ENCODE measurements at places on chromosomes 13 and 19.
A peak's percentile ranks its signal among the peaks of the same experiment; 100 is the strongest.

DNA sequence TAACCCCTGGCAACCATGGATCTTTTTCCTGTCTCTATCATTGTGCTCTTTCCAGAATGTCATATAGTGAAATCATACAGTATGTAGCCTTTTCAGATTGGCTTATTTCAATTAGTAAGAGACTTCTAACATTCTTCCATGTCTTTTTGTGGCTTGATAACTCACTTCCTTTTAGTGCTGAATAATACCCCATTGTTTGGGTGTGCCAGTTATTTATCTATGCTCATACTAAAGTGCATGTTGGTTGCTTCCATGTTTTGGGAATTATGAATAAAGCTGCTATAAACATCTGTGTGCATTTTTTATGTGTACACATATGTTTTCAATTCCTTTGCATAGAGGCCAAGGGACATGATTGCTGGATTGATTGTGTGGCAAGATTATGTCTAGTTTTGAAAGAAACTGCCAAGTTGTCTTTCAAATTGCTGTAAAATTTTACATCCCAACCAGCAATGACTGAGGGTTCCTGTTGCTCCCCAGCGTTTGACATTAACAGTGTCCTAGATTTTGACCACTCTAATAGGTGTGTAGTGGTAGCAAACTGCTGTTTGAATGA is 358.9 kb downstream of the ITGBL1 start:
- H3K36me3 ChIP-seq = no peaks in the 10 kb centered on the region
- no peaks in the 10 kb centered on the region for H3K4me1 ChIP-seq
- no peak overlapping the region for H3K27ac ChIP-seq
- no peak for DNase-seq

- no peak overlapping the region for H3K4me3 ChIP-seq
- no peak overlapping the region for H3K27ac ChIP-seq
- no peaks in the 10 kb centered on the region for H3K27me3 ChIP-seq
- H3K36me3 ChIP-seq = no peaks in the 10 kb centered on the region
- no peaks in the 10 kb centered on the region for H3K4me1 ChIP-seq
Measured at GRCh38 chr13:52925251-52925650, 76.8 kb upstream of the PCDH8 start.

GRCh38 chr13:44317752-44318151 is 55.9 kb upstream of the SERP2 start:
- no peaks in the 10 kb centered on the region for H3K4me1 ChIP-seq
- no peak overlapping the region for H3K4me3 ChIP-seq
- no peak for DNase-seq
- no peak overlapping the region for H3K27ac ChIP-seq

GRCh38 chr13:109759609-109760008 is 26.8 kb downstream of the IRS2 start:
- H3K36me3 ChIP-seq = peaks cover 20% of the 10 kb centered on the region
- H3K4me3 ChIP-seq = no peak overlapping the region
- no peak for DNase-seq
- no peak overlapping the region for H3K27ac ChIP-seq

DNA sequence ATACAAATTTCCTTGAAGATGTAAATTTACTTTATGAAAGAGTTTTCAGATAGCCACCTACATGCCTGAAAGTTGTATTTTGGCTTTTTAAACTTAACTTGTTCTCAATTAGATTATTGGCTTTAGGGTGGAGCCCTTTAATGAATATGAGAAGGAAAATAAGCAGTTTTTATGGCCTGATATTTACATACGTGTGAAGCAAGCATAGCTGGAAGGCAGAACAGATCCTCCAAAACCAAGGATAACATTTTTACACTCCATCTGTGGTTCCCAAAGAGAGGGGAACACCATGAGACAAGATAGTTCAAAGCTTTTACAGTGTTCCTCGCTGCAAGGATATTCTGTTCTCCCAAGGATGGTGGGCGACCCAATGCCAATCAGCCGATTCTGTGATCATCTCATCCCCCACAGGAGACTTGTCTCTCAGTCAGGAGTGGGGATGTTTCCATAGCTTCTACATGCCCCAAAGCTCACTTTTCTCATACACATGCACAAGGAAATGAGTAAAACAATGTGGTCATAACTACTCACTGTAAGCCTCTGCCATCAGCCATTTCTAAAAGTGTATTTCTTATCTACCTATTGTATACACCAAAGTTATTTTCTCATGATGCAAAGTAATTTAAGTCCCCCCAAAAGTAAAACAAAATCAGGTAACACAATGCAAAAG is 24.6 kb upstream of the KBTBD6 start:
- H3K4me3 ChIP-seq = no peak overlapping the region
- no peak for DNase-seq
- no peaks in the 10 kb centered on the region for H3K4me1 ChIP-seq
- H3K27me3 ChIP-seq = no peaks in the 10 kb centered on the region
- H3K27ac ChIP-seq = no peak overlapping the region
- no peaks in the 10 kb centered on the region for H3K36me3 ChIP-seq

DNA sequence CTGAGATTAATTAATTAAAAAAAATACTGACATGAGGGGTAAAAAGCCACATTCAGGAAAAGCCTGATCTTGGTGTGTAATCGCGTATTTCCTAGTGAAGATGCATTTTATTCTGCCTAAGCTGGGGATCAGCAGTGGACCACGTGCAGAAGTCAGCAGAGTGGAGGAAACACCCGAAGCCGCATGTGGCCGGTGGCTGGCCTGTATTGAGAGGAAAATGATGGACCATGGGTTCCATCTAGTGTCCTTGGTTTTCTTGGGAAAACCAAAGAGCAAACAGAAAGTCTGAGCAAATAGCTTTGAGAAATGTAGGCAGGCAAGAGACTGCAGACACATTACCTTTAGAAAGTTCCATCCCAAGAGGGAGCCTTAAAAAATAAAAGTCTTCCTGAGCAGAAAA is 23.7 kb upstream of the SHISA2 start:
- no peaks in the 10 kb centered on the region for H3K4me1 ChIP-seq
- no peak overlapping the region for H3K4me3 ChIP-seq
- H3K27ac ChIP-seq = no peak overlapping the region
- H3K36me3 ChIP-seq = no peaks in the 10 kb centered on the region

DNA sequence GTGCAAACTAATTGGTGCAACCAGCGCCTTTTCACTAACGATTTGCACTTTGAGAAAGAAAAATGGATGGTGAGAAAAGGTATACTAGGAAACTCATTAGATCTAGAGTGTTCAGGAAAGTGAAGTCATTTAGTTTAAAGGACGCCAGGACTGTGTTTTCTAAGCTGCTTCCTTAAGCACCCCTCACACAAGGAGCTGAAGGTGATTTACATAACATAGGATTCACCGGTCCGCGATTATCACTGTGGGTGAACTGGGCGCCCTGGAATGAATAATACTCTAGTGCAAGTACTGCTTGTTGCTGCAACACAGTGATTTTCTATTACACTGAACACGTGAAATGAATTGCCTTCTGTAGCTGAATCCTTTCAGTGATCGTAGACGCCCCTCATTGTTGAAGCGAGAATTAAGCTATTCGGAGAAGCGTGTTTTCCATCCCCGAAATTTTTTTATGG is 2.6 kb upstream of the MAB21L1 start:
- H3K36me3 ChIP-seq = no peaks in the 10 kb centered on the region
- H3K4me1 ChIP-seq = peaks cover 16% of the 10 kb centered on the region
- no peak for DNase-seq

DNA sequence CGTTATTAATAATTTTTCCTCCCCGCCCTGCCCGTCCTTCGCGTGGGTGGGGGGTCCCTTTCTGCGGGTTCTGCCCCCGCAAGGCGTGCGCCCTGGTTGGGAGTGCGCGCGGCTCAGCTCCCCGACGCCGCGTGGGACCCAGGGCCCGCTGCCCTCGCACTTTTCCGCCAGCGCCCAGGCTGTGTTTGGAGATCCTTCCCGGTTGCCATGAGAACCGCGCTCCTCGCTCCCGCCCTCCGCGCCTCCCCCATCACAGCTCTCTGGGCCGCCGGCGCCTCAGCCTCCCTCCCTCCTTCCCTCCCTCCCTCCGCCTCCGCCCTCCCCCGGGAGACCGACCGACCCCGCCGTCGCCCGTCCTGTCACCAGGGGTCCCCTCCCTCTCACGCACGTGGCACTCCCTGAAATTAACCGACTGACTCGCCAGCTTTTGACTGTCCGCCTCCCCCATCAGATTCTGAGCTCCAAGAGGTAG is 2.4 kb upstream of the SSBP4 start:
- peak overlapping the region; percentile 93 for H3K27ac ChIP-seq
- H3K36me3 ChIP-seq = no peaks in the 10 kb centered on the region
- peaks cover 56% of the 10 kb centered on the region for H3K4me1 ChIP-seq
- peak; percentile 93 for DNase-seq

GRCh38 chr19:53552001-53552721 is 14.2 kb downstream of the ZNF331 start:
- DNase-seq = no peak
- peaks cover 3% of the 10 kb centered on the region for H3K4me1 ChIP-seq
- H3K4me3 ChIP-seq = no peak overlapping the region
- H3K36me3 ChIP-seq = no peaks in the 10 kb centered on the region

- no peak for DNase-seq
- no peaks in the 10 kb centered on the region for H3K4me1 ChIP-seq
- H3K27me3 ChIP-seq = no peaks in the 10 kb centered on the region
- H3K4me3 ChIP-seq = no peak overlapping the region
- H3K27ac ChIP-seq = no peak overlapping the region
Measured at GRCh38 chr19:41586064-41586463, 10.1 kb downstream of the CEACAM21 start.

GRCh38 chr13:113981611-113982295 is 7.9 kb upstream of the C13orf46 start:
- H3K27ac ChIP-seq = no peak overlapping the region
- no peak overlapping the region for H3K4me3 ChIP-seq
- DNase-seq = no peak
- H3K27me3 ChIP-seq = no peaks in the 10 kb centered on the region

GRCh38 chr13:21932996-21933395 is 262.1 kb downstream of the FGF9 start:
- peaks cover 24% of the 10 kb centered on the region for H3K4me1 ChIP-seq
- no peaks in the 10 kb centered on the region for H3K27me3 ChIP-seq
- H3K36me3 ChIP-seq = no peaks in the 10 kb centered on the region
- no peak overlapping the region for H3K4me3 ChIP-seq
- no peak for DNase-seq
- H3K27ac ChIP-seq = peak overlapping the region; percentile 77

DNA sequence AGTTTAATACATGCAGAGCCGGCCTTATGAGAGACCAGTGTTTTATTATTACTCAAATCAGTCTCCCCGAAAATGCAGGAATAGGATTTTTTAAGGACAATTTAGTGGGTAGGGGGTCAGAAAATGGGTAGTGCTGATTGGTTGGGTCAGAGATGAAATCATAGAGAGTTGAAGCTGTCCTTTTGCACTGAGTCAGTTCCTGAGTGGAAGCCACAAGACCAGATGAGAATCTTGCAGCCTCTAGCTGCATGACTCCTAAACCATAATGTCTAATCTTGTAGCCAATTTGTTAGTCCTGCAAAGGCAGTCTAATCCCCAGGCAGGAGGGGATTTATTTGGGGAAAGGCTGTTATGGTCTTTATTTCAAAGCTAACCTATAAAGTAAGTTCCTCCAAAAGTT is 1163.9 kb downstream of the DIAPH3 start:
- H3K36me3 ChIP-seq = no peaks in the 10 kb centered on the region
- H3K4me3 ChIP-seq = no peak overlapping the region
- no peak for DNase-seq

GRCh38 chr13:73107970-73108369 is 49.2 kb downstream of the KLF5 start:
- H3K36me3 ChIP-seq = no peaks in the 10 kb centered on the region
- peaks cover 3% of the 10 kb centered on the region for H3K4me1 ChIP-seq
- no peak overlapping the region for H3K4me3 ChIP-seq
- DNase-seq = no peak

GRCh38 chr19:2724148-2724557 is 3.0 kb upstream of the DIRAS1 start:
- no peak overlapping the region for H3K4me3 ChIP-seq
- H3K4me1 ChIP-seq = no peaks in the 10 kb centered on the region
- H3K27ac ChIP-seq = no peak overlapping the region
- peaks cover 67% of the 10 kb centered on the region for H3K27me3 ChIP-seq
- H3K36me3 ChIP-seq = no peaks in the 10 kb centered on the region

DNA sequence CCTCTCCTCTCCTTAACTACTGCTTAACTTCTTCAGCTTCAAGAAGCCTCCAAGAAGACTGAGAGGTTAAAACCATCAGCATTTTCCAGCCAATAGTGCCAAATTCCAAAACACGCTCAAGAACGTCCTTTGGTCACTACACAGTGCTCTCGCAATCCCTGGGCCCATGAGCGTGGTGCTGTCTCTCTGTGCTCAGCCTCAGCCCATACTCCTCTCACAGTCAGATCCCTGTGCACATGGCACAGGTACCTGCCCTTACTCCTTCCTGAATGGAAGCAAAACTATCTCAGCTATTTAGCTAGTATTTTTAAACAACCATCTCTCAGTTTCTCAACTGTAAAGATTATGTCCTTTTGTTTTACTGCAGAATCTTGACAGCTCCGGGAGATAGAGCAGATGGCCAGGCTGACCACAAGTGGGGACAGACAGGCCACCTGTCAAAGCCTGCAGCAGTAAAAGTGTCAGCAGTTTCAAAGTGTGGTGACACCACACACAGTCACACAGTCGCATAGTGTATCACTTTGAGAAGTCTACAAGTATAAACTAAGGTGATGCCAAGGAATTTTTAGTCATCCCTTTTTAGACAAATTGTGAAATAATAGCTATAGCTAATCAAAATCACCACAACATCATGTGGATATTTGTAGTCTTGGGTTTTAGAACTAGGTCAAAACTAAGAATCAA is 35.7 kb downstream of the DZIP1 start:
- H3K36me3 ChIP-seq = no peaks in the 10 kb centered on the region
- no peak overlapping the region for H3K27ac ChIP-seq
- H3K4me3 ChIP-seq = no peak overlapping the region
- no peak for DNase-seq
- peaks cover 9% of the 10 kb centered on the region for H3K4me1 ChIP-seq

- peaks cover 29% of the 10 kb centered on the region for H3K4me1 ChIP-seq
- H3K27me3 ChIP-seq = no peaks in the 10 kb centered on the region
- H3K4me3 ChIP-seq = no peak overlapping the region
- no peaks in the 10 kb centered on the region for H3K36me3 ChIP-seq
- H3K27ac ChIP-seq = no peak overlapping the region
Measured at GRCh38 chr19:39937094-39937720, 2.8 kb upstream of the FCGBP start.

DNA sequence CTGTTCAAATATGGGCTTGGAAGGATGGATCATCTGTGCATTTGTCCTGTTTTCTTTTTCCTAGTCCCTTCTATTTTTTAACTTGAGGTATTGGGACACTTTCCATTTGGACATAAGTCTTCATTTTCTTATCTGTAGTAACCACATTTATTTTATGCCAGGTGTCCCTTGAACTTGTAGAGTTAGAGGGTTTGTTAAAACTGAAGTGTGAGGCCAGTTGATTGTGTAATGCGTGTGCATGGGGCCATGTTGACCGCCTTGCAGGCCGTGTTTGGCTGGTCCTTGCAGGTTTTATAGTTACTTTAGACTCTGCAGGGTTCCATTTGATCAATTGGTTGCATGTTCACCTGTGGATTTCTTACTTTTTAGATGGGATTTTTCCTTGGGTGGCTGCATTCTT is 21.0 kb downstream of the SAE1 start:
- DNase-seq = no peak
- H3K36me3 ChIP-seq = peaks cover 49% of the 10 kb centered on the region
- H3K27me3 ChIP-seq = no peaks in the 10 kb centered on the region
- H3K4me1 ChIP-seq = peaks cover 16% of the 10 kb centered on the region
- H3K4me3 ChIP-seq = no peak overlapping the region

- H3K4me1 ChIP-seq = no peaks in the 10 kb centered on the region
- no peak overlapping the region for H3K4me3 ChIP-seq
- no peaks in the 10 kb centered on the region for H3K27me3 ChIP-seq
Measured at GRCh38 chr13:32126278-32126677, 94.7 kb downstream of the FRY start.

- H3K4me1 ChIP-seq = no peaks in the 10 kb centered on the region
- H3K4me3 ChIP-seq = no peak overlapping the region
- DNase-seq = no peak
- no peaks in the 10 kb centered on the region for H3K27me3 ChIP-seq
- H3K27ac ChIP-seq = no peak overlapping the region
- H3K36me3 ChIP-seq = no peaks in the 10 kb centered on the region
Measured at GRCh38 chr13:74191410-74191809, 57.2 kb upstream of the KLF12 start.
